HT-29 (cell line): ENCODE measurements at places on chromosomes 5 and 9.
A peak's percentile ranks its signal among the peaks of the same experiment; 100 is the strongest.

DNA sequence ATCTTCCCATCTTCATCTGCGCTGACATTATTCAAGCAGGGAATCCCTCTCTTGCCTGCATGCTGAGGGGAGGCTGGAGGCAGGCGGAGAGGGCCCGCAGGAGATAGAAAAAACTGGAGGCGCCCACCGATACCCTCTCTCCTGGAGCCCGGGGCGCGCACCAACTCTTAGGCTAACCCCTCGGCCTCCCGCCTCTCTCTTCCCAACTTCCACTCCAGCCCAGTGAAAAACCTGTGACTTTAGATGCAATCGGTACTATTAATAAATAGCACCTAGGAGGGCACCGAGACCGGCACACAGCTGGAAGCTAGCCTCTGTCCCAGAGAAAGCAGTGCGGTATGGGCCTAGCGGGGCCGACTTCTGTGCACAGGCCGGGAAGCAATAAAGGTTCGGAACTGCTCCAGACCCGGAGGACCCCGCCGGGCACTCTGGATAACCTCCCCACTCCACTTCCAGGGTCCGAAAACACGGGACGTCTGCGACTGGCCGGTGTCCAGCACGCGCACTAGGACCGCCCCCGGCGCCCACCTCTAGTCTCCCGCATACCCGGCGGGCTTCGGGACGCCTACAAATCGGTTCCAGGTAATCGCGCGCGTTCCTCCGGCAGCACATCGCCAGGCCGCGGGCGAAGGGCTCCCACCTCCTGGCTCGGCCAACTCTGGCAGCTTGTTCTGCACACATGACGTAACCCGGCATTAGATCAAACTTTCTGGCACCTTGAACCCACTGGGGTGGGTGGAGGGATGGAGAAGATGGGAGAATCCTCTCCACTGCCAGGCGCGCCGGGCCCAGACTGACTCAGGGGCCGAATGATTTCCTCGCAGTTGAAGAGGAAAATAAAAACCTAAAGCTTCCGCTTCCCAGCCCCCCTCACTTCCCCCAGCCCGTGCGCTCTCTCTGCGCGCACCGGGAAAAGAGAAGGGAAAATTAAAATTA is 1.4 kb downstream of the EFNA5 start:
- DNase-seq, result peak; percentile 35

DNA sequence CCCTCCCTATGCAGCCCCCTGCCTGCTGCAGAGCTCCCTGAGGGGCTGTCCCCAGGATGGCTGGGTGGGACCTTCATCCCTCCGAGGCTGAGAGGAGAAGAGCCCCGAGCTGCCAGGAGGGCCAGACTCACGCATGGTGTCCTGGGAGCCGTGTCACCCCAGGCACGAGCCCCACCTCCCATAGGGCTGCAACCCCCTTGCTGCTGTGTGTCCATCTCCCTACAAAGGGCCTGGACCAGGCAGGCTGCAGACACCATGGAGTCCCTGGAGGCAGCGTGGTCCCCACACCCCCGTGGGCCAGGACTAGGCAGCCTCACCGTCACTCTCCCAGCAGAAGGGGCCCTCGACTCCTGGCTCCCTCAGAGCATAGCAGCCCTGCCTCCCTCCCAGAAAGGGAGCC is 11.2 kb upstream of the SEC16A start:
- DNase-seq, result no peak

DNA sequence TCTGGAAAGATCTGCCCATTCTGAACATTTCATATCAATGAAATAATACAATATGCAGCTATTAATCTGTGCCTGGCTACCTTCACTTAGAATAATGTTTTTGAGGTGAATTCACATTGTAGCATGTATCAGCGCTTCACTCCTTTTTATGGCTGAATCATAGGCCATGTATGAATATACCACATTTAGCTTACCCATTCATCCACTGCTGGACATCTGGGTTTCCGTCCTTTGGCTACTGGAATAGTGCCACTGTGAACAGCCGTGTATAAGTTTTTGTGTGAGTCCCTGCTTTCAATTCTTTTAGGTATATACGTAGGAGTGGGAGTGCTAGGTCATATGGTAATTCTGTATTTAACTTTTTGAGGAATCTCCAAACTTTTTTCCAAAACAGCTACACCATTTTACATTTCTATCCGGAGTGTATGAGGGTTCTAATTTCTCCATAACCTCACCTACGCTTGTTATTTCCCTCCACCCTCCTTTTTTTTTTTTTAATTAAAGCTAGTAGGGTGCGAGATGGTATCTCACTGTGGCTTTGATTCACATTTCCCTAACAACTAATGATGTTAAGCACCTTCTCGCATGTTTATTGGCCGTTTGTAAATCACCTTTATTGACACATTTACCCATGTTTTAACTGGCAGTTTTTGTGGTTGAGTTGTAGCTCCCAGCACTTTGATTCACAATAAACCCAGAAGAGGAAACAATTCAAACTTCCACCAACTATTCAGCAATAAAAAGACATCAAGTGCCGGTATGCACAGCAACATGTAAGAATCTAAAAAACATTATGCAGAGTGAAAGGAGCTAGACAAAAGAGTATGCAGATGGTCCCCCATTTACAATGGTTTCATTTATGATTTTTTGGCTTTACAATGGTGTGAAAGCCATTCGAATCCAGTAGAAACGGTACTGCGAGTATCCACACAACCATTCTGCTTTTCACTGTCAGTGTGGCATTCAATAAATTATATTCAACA is 8.1 kb downstream of the SEMA4D start:
- no peak for DNase-seq

- no peak for DNase-seq
Observed at GRCh38 chr5:32542216-32543059, 42.9 kb upstream of the SUB1 start.

DNA sequence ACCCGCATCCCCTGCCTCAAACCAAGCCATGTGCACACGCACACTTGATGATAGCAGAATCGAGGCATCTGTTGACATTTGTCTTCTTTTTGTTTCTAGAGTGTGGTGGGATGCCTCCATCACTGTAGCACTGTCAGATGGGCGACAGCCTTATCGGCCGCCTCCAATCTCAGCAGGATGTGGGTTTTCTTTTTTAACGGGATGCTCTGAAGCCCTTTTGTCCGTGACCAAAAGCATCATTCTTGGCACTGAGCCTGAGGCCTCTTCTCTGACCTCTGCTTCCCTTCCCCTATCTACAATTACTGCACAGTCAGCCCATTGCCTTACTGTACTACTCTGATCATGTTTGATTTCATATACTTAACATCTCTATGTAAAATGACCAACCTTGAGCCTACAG is 78.3 kb downstream of the LMNB1 start:
- no peak for DNase-seq

- no peak for DNase-seq
Observed at GRCh38 chr5:60010328-60010727, 116.8 kb upstream of the PDE4D start.

DNA sequence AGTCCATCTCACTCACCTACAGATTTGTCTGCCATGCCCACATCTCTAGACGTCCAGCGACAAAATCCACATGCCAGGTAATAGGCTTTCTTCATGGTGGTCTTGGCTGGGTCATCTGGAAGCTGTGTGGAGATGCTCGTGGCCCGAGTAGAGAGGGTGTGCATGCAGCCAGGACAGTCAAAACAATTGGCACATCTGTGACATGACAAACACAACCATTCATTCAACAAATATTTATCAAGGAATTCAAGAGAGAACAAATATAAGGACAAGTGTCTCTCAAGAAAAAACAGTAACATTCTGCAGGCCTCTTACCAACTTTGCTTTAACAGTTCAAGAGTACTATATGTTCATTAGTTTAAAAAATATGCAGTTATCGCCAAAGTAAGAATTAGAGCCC is 5.4 kb downstream of the DCTN4 start:
- no peak for DNase-seq

GRCh38 chr5:43491326-43491725 is 7.7 kb upstream of the TMEM267 start:
- DNase-seq, result no peak

DNA sequence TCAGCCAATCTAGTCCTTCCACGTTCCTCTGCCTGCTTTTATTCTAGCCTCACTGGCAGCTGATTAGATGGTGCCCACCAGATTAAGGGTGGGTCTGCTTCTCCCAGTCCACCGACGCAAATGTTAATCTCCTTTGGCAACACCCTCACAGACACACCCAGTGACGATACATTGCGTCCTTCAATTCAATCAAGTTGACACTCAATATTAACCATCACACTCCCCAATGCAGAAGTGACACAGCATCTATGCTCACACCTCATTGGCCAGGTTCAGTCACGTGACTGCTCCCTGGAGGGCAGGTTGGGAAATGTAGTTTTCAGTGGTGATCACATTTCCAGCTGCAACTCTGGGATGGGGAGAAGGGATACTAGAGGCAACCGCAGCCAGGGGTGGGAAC is 13.0 kb downstream of the SUSD3 start:
- peak; percentile 66 for DNase-seq

GRCh38 chr5:103829585-103829984 is 267.0 kb upstream of the NUDT12 start:
- DNase-seq, result peak; percentile 17

GRCh38 chr9:75904364-75904763 is 13.9 kb downstream of the PCSK5 start:
- no peak for DNase-seq

DNA sequence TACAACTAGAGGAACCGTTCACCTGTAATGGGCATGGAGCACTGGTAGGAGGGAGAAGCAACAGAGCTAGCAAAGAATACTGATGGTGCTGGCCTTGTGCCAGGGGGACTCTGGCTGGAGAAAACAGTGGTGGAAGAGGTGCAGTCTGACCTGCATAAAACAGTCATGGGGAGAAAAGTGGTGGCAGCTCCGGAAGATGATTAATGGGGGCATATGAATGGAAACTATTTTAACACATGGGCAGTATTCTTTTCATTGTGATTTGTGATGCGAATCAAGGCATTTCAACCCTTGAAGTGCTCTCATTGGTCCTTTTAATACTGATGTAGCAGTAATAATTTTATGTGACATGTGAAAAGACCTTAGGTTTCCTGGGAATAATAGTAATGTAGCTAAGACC is 219.6 kb downstream of the ADAMTS6 start:
- no peak for DNase-seq

GRCh38 chr5:54109626-54110330 is 200.6 kb downstream of the ARL15 start:
- DNase-seq, result no peak

- no peak for DNase-seq
Observed at GRCh38 chr9:95224376-95225019, 93.0 kb downstream of the FANCC start.

DNA sequence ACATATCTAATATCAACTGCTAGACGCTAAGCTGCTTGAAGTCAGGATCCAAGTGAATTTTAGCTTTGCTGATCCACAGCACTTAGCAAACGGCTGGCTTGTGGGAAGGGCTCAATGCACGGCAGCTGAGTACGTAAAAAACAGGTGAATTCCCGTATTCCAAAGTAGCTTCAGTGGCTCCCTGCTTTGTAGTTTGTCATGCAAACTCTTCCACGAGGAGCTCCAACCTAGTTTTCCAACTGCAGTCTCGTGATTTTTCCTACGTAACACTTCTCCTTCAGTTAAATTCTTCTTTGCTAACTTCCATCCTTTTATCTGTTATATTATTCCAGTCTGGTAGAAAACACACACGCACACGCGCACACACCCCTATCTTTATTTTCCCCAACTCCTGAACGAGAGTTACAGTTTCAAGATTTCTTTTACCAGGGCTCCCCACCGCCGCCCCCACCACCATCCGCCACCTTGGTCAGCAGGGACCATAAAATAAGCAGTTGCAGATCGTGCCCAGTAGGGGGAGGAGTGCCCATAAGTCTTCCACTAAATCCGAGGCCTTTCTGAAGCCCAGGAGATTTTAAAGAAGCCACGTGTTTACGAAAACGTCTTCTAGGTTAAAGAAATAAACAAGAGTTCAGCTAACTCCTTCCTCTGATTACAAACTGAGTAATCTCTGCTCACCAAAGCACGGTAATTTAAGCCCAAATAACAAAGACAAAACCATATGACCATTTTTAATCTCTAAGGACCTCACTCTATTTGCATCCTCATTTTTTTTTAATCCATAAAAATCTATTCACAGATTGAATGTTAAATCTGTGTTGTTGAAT is 34.8 kb upstream of the TRIO start:
- DNase-seq, result peak; percentile 84

- no peak for DNase-seq
Observed at GRCh38 chr9:70935856-70936255, 185.6 kb downstream of the TRPM3 start.

DNA sequence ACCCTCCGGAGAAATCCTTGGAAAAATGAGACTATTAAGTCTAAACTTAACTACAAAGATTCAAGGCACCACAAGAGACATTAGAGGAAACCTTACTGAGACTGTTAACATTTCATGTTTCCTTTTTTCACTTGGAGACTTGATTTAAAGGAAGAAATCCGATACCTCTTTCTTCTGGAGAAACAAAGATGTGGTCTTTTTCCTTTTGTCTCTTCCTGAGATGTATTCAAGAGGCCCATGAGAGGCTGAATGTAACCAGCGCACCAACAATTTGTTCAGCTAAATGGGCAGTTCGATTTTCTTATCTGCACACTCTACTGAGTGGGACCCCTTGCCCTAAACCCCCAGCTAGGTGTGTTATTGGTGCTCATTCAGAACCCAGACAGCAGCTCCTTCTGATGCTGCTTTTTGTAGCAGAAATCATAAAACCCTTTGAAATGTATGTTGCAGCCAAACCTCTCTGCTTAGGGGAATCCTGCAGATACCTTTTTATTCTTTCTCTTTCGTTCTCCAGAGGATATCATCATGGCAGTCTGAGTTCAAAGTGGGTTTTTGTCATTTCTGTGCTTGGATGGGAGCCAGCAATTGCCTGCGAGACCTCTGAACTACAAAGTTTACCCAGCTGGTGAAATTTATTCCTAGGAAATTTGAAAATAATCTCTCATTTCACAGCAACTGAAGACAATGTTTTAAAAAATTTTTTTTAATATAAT is 41.9 kb upstream of the ACTBL2 start:
- DNase-seq, result no peak

DNA sequence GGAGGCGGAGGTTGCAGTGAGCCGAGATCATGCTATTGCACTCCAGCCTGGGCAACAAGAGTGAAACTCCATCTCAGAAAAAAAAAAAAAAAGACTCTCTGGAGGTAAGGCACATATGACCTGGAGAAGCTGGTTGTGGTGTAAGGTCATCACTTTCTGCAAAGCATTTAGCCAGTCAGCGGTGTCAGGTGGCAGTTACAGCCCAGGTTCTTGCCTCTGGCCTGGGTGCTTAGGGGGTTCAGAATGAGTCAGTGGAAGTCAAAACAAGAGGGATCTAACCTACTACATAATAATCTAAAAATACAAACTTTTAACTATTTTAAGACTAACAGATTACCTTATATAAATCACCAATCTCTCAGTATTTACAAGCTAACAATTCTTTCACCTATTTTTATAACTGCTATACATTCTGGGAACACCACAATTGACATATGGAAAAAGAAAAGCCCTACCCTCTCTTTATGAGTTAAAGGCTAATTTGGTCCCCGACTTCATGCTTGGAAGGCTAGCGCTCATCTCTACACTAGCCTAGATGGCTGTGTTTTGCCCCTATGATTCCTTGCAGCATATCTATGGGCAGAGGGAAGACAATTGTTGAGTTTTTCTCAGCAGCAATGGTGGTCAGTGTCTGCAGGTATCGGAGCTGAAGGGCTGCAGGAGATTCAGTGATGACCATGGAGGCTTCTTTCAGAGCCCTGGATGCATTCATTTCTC is 29.2 kb downstream of the STOM start:
- no peak for DNase-seq
